ENCODE measurements at places on chromosomes 5 and 9.
A peak's percentile ranks its signal among the peaks of the same experiment; 100 is the strongest.

DNA sequence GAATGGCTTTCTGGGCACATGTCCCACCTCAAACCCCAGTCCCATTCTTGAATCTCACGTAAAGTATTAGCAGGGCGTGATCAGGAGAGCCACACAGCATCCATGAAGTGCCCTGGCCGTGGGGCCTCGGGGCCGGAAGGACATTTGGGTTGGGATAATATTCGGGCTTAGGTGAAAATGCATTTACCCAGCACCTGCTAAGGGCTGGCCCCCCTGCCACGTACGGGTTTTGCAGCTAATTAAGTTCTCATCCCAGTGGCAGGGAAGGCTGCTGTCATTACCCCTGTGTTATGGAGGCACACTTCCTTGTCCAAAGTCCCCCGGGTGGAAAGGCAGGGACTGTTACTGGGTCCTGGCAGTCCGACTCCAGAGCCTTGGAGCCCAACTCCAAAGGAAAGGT is 29.0 kb downstream of the ROPN1L start:
- DNase-seq: no peak

DNA sequence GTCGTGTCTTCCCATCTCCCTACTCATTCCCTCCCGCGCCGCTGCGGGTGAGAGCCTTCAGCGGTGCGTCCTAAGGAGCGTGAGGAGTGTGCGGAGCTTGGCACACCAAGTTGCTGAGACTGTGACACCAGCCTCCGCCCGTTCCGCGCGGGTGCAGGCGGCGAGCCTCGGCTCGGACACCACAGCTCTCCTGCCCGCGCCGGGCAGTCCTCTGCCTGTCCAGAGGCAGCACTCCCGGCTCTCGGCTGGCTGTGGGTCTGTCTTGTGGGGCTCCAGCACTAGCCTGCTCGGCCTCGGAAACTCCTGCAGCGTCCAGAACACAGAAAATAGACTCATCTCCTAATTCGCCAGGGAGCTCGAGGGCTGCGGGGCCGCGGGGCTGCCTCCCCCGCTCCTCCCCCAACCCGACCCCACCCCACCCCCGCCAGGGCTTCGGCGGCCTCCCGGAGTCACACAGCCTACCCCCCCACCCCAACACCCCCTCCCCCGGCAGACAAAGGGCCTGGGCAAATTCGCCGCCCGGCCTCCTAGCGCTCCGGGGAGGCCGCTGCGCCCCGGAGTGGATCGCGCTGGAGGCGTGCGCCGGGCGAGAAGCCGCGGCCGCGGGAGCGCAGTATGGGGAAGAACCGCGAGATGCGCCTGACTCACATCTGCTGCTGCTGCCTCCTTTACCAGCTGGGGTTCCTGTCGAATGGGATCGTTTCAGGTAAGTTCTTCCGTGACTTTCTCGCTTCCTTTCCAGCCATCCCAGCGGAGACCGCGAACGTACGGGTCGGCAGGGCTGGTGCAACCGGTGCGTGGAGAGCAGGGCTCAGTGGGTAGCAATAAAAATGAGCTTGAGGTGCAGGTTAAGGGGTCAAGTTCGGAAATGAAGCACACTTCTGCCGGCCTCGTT is at the start of gene ADAMTS19:
Gene ADAMTS19 (plus strand): TSS at position 522 of the 895 bp plus-strand sequence. CDS start 94 bp downstream, at position 616.
- peak; percentile 3 for DNase-seq

- DNase-seq: no peak
Measured at GRCh38 chr9:96436063-96436455, 13.9 kb upstream of the HABP4 start.

GRCh38 chr5:14142202-14142826 is 828 bp upstream of the TRIO start:
- DNase-seq: no peak

DNA sequence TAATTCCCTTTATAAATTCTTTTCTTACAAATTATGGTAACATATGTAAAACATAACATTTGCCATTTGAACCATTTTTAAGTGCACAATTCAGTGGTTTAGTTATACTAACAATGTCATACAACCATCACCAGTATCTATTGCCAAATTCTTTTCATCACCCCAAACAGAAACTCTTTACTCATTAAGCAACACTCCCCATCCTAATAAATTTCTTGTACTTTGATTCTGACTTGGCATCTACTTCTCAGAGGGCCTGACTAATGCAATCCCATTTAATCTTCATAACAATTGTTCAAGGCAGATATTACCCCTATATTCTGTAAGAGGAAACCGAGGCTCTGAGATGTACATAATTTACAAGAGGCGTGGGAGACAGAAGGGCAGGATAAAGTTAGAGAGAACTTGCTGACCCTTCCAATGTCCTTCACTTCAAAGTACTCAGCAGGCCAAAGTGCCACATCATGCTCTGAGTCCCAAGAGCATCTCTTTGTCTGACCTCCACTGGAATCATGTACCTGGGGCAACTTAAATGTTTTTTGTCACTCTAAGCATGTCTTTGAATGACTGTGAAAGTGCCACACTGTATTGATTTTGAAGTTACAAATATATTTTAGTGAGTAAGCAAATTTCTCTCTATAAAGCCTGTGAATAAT is 255.3 kb downstream of the KIF4B start:
- DNase-seq: no peak

DNA sequence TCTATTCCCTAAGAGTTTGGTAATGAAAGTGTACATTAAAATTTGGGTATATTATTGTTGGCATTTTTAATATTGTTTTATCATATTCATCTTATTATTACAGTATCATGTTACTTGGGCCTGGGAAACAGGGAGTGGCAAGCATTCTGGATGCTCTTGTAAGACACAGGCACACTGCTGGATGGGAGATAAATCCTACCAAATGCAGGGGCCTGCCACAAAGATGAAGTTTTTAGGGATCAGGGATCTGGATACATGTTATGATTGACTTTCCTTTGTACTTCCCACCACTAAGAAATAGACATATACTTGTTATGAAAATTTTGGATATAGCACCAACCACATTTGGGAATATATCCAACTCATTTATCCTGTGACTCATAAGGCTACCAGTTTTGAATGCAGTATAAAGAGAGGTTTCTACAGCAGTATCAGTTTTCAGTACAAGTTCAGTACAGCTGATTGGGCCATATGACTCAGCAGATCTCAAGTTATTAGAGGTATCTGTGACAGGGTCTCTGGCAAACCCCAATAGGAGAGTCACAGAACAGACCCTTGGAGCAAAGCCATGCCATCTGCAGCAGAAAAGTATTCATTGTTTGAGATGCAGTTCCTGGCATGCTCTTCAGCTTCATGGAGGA is 360.1 kb downstream of the DMAC1 start:
- peak; percentile 29 for DNase-seq

- DNase-seq: no peak
Measured at GRCh38 chr9:106675780-106676179, 187.2 kb upstream of the ZNF462 start.

Data from NCI-H524 (cell line).